ENCODE measurements at places on chromosomes 3 and 15.

DNA sequence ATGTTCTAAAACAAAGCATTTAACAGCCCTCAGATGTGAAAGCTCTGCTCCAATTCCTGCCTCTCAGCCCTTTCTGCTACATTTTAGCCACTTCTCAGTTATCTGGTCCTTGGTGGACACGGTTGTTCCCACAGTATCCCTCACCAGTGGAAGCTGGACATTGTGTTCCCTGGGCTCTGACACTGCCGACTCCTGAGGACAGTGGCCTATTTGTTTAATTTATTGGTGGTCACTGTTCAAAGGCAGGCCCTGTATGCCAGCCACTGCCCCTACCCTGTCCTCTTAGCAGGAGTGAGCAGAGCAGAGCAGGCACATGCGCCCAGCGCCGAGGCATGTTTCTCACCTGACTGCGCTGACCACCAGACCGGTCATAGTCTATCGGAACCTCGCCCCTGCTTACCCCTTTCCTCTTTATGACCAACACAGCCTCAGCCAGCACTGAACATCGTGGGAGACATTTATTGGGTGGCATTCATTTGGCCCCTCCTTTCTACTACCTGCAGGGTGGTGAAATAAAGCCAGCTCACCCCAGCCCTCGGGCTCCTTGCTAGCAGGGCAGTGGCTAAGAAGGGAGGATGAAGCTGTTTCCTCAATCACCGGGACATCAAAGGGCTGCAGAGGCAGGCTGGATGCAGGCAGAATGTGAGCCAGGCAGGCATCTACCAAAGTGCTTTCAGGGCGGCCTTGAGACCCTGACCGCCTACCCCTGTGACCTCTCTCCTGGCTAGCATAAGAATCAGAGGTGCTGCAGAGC, 54.3 kb upstream of the HACD2 start:
- no peak for DNase-seq

DNA sequence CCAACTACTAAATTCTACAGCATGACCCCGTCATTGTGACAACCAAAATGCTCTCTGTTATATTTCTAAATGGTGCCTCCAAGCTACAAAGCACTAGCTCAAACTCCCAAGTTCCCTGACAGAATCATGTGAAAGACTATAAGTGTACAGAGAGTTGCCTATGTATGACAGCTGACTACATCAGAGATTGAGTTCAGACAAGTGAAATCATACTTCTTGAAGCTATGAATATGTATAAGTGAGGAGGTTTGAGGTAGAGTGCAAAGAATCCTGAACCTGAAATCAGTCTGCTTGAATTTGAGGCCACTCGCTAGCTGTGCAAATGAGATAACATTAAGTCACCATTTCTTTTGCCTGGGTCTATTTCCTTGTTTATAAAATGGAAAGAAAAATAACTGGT, 63.9 kb upstream of the TP63 start:
- no peak for DNase-seq

GRCh38 chr3:194431554-194431953, 32.5 kb upstream of the GP5 start:
- DNase-seq, result no peak

DNA sequence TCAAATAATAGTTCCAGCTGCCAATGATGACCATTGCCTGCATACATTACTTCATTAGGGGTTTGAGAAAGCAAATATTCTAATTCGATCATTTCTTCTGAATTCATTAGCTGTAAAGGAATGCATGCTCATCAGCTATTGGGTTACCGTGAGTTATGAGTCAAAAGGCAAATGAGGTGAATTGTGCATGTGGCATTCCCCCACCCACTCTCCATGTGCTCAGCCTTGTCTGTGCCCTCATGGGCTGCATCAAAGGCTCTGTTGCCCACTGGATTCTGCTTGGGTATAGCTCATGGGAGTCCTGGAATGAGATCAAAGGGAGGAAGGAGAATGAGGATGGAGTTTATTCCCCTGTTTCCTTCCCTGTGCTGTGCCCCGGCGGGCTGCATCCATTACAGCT, 99.3 kb upstream of the CHRNA7 start:
- no peak for DNase-seq

DNA sequence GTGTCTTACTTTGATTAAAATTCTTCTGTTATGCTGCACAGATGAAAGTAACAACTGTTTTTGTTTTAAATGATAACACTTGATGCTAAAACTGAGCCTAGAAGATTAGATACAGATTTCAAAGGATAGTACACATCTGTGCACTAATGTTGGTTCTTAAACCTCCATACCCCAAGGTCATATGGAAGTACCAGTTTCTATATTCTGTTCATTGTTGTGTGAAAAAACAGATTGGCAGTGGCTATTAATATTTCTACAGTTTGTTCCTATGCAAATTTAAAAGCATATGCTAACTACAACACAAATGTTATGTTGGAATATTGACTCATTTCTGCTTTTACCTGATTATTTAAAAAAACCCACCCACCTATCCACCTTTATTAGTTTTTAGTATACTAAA, 32.0 kb upstream of the GBE1 start:
- DNase-seq, result no peak

- no peak for DNase-seq
Measured at GRCh38 chr3:52532838-52533622, 627 bp downstream of the NT5DC2 start.

GRCh38 chr3:98977520-98977919, 76.0 kb upstream of the DCBLD2 start:
- DNase-seq, result no peak

- no peak for DNase-seq
Measured at GRCh38 chr15:49190586-49190985, 20.5 kb downstream of the GALK2 start.

DNA sequence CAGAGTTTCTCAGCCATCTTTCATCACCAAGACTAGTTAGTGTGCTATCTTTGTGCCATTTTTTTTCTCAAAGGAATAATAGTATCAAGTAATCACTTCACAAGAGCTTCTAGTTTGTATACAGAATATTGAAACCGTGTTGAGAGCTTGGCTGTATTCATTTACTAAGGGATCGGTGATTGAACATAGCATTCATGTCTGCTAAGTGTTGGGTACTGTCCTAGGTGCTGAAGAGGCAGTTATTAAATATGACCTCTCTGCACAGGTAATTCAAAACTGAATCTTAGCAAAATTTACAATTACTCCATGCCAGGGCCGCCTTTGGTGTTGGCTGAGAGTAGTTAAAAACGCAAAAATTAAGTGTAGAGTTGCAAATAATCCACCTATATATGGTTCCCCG, 355.3 kb upstream of the RORA start:
- DNase-seq, result no peak

- DNase-seq, result no peak
Measured at GRCh38 chr15:68431792-68432401, at the start of gene ITGA11. Gene ITGA11 (minus strand): TSS chr15:68432163. CDS start chr15:68432066, 97 bp downstream.

DNA sequence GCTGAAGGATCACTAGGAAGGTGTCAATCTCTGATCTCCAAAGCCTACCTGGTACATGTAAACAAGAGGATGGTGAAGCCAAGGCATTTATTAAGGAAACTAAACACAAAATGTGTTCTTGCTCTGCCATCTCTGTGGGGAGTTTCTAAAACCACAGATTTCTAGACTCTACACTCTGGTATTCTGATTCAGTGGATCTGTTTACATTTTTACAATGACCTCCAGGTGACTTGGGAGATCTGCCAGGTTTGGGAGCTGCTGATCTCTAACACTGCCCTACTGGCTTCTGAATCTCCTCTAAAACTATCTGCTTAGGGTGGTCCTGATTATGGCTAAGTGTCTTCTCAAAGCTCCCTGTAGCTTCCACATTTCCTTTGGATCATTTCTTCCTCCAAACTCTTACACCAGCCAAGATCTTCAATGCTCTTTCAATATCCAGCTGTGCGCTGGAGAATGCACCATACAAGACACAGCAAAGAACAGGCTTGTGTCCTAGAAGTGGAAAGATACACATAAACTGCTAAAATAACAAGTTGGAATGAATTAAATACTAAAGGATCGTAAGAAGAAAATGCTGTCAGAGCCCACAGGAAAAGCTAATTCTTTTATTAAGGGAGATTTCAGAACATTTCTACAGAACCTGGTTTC, 72.7 kb downstream of the GREM1 start:
- DNase-seq, result no peak

- no peak for DNase-seq
Measured at GRCh38 chr3:43691120-43691995, 620 bp downstream of the ABHD5 start.

- no peak for DNase-seq
Measured at GRCh38 chr3:3737531-3737930, 61.7 kb upstream of the LRRN1 start.

DNA sequence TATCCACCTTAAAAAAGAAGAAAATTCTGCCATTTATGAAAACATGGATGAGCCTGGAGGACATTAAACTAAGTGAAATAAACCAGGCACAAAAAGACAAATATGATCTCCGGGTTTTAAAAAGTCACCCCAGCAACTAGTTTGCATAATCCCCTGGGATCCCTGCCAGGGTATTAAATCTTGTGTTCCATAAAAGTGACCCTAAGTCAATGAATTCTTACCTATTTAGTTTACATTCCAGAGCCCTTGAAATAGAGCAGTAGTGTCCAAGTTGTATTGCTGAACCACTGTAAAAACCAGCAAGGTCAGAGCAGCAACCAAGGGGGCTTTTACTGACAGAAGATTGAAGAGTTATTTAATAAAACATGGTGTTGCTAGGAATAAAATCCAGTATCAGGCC, 716.8 kb upstream of the BCHE start:
- no peak for DNase-seq

DNA sequence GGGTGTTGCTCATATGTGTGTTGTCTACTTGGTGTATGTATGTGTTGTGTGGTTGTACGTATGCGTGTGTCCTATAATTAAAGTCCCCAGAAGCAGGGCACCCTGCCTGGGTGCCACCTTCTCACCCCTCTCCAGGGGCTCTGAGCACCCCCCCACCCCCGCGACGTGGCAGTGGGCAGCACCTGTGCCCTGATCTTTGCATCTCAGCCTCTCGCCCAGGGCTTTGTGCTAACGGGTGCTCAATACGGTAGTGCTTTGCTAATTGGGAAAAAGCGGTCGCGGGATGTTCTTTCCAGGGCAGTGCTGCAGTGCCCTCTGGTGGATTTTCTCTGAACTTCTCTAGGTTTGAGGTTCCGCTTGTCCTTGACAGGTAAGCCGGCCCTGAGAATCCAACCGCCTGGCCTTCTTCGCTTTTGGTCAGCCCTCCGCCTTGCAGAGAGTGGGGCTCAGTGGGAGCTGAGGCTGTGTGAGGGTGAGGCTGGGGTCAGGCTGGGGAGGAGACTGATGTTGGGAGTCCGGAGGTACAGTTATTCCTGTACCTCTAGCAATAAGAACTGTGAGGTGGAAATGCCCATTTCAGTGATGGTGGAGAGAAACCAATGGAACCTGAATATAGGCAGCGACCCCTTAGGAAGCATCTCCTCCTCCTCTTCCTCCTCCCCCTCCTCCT, 17.6 kb upstream of the EPHB3 start:
- no peak for DNase-seq

DNA sequence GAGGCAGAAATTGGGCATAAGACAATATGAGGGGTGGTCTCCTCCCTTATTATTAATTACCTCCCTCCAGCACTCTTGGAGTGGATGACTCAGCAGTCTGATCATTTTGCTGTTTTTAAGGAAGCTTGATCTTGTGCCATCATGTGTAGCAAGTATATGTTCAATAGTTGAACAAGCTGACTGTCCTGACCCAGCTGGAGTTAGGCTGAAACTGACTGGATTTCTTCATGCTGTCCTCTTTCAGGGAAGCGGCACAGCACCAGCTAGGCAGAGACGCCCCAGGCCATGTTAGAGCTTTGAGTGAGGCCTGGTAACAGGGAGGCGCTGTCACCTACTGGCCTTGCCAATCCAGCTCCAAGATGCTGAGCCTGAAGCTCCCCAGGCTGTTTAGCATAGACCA, 54.4 kb upstream of the KIF23 start:
- no peak for DNase-seq

DNA sequence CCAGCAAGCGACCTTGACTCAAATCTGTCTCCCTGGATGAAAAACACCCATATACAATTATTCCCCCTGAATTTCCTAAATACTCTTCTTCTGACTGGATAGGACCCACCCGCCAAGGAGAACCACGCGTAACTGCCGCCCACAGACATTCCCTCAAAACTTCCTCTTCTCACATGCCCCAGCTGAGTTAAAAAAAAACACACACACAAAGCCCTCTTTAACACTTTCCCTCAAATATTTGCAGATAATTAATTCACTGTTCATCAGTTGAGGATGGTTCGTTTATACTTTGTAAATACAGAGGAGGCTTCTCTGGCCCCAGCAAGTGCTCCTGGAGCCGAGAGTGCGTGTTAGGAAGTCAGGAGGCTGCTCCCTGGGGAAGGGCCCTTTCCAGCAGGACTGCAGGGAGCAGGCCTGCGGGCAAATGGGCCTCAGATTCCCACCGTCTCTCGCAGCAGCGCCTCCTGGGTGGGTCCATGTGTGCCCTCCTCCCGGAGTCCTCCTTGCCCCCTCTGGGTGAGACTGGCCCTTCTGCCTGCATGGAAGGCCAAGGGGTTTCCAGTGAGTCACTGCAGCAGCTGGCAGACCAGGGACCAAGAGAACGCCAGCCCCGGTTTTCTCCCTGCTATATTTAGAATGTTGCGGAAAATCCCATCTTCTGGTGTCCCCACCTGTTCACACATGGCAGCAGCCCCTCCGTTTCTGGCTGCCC, 46.8 kb downstream of the MGLL start:
- peak; percentile 56 for DNase-seq

DNA sequence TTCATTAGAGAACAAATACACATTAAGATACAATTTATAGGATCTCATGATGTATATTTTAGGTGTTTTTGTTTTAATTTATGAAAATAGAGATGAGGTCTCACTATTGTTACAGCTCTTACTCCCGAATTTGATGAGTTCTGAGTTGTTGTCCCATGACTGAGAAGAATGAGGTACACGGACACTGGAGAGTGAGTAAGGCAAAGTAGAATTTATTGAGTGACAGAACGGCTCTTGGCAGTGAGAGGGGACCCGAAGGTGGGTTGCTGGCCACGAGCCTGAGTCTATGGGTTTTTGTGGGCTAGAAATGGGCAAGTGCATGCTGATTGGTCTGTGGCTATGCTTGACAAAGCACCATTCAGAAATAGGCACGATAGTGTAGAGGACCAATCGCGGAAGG, 3.1 kb upstream of the RNF168 start:
- DNase-seq, result no peak

DNA sequence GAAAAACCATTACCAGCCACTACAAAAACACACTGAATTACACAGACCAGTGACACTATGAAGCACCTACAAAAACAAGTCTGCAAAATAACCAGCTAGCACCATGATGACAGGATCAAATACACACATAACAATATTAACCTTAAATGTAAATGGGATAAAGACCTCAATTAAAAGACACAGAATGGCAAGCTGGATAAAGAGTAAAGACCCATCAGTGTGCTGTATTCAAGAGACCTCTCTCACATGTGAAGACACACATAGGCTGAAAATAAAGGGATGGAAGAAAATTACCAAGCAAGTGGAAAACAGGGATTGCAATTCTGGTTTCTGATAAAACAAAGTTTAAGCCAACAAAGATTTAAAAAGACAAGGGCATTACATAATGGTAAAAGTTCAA, 482.7 kb upstream of the MCTP2 start:
- DNase-seq, result no peak
